ENCODE measurements at places on chromosomes 2 and 18. TPM values are rescaled to one million over a fixed set of nuclear protein-coding genes. Genes with fewer than 3 reads are reported as not detected.
A peak's percentile ranks its signal among the peaks of the same experiment; 100 is the strongest.

The SLC14A1 gene
- 10.5 TPM for total RNA-seq

The CHRNA1 gene
- total RNA-seq = not detected

DNA sequence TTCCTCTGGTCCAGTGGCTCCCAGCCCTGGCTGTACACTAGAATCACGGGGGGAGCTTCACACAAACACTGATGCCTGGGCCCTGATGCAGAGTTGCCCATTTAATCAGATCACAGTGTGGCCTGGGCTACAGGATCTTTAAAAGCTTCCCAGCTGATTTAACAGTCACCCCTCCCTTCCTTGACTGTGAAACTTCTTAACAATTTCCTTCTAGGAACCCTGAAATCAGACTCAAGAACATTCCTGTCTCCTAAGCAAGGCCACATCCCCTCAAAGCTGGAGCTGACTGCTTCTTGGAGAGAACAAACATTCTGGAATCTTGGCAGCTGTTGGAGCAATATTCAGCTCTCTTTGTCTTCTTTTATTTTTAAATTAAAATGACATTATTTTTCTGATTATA, 88.7 kb downstream of the ADD2 start:
- DNase-seq = peak; percentile 87

- DNase-seq = no peak
These were observed 54.5 kb downstream of the BCL11A start for GRCh38 chr2:60498816-60499429.

The PLA2R1 gene
- 13.5 TPM for total RNA-seq

The FLACC1 gene
- total RNA-seq = 8.0 TPM

The GPR75 gene
- total RNA-seq = 2.8 TPM

The SERPINB3 gene
- total RNA-seq = not detected

DNA sequence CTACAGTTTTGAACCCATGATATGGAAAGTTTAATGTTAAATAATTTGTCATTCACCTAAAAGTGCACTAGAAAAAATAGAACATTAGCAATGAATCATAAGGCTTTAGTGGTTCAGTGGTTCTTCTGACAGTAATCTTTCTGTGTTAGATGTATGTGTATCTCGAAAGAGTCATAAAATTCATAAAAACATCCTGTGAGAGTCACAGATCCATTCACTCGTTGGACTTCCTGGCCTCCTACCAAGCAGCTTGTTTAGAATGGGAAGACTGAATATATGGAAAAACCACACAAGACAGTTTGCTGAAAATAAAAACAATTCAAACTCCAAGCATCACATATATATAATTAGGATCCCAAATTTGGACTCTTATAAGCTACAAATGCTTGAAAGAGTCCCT, 34.8 kb downstream of the ADNP2 start:
- DNase-seq = no peak

The POMC gene
- total RNA-seq = 3.7 TPM

The IKZF2 gene
- 51.4 TPM for total RNA-seq

GRCh38 chr2:176561706-176562105, 292.5 kb downstream of the MTX2 start:
- DNase-seq = no peak
